Omental fat pad (tissue), 4 donors: ENCODE measurements at places on chromosomes 4 and X.

DNA sequence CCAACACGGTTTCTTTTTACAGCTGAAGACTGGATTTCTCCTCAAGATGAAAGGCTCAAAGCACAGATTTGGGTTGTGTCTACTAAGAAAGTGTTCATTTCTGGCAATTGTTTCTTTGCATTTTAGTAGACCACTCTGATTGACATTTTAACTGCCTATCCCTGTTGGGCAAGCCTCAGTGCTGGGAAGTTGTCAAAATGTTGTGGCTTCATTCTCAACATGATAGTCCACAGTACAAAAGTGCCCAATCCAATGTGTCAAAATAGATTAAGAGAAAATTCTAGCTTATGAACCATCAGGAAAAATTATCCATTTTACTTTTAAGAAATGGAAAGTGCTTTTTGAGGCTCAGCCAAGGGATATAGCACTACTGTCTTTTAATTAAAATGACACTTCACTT, 323.9 kb upstream of the PRPS2 start:
- DNase-seq, result no peak

DNA sequence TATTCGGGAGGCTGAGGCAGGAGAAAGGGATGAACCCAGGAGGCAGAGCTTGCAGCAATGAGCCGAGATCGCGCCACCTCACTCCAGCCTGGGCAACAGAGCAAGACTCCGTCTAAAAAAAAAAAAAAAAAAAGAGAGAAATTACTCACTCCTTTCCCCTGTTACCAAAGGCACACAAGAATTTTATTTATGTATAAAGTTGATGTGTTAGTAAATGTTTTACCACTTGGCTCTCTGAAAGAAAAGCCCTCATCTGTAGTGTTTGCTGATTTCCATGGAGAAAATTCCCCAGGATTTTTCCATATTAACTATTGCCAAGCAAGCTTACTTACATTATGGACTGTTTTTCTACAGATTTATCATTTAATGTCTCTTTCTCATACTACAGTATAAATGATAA, 142.1 kb upstream of the PABPC4L start:
- DNase-seq, result no peak

- no peak for DNase-seq
Measured at GRCh38 chr4:3402491-3403347, 39.0 kb upstream of the HGFAC start.

DNA sequence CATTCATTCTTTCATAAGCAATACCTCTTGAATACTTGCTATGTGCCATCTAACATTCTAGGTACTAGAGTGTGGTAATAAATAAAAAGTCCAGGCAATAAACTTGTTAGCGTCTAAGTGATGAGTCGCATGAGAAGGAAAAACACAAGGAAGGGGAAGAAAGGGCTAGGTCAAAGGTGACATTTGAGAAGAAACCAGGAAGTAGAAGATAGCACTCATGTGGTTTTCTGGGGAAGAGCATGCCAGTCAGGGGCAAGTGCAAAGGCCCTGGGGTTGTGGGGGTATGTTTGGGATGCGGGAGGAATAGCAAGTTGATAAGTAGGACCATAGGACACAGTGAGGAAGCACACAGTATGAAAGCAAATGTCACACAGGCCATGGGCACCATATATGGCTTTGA, 157.0 kb downstream of the TSPAN5 start:
- no peak for DNase-seq

DNA sequence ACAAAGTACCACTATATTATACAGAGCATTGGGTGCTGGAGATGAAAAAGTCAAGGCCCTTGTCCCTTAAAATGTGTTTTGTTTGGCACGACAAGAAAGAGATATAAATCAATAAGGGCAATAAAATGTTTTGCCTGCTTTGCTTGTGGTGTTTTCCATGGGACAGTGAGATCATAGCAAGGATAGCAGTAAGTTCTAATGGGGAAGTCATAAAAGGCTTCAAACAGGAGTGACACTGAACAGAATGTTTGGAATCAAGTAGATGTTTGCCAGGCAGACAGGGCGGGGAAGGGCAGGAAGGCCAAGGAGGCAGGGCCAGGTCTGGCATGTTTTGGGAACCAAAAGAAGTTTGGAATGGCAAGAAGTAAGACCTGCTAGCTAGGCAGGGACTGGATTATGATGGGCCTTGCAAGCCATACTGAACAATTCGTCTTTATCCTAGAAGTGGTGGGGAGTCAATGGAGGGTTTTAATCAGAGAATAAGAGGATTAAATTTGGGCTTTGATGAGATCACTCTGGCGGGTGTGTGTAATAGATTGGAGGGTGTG, 16.4 kb downstream of the FGF2 start:
- no peak for DNase-seq

DNA sequence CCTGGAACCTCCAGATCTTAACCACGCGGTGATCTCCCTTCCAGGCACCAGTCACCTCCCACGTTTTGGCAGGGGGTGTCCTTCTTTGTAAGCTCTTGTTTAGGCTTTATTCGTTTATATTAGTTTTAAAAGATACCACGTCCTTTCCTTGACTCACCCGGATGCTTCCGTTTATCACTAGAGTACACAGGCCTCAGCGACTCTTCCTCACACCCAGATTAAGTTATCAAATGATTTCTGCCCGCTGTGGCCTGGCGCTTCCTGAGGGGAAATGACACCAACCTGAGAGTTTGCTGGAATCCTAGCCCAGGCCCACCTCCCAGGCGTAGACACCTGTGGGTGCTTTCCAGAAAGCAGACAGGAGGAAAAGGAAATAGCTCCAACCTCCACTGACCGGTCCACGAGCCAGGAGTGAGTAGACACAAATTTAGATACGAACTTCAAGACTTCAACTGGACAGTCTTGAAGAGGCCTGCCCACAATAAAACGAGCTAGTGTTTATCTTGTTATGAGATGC, 756 bp upstream of the ADAMTS3 start:
- DNase-seq, result no peak
